ENCODE measurements at places on chromosomes 2 and 18.

DNA sequence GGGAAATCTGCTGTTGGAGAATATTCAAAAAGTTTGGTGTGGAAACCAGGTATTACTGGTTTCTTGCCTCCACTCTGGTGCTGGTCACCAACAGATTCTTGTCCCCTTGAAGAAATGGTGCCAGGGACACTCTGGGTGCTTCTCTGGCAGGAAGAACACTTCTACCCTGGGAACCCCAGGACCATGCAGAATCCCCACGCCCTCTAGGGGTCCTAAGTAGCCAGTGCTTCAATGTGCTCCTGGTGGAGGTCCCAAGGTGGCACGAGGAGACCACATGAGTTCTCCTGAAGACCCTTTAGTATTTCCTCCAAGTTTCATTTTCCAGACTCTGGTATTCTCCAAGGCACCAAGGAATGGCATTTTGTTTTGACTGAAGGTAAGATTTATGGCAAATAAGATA lies 380.6 kb downstream of the TSN start:
- DNase-seq: no peak

- DNase-seq: no peak
These were observed 71.3 kb downstream of the VWA3B start for GRCh38 chr2:98158305-98158704.

DNA sequence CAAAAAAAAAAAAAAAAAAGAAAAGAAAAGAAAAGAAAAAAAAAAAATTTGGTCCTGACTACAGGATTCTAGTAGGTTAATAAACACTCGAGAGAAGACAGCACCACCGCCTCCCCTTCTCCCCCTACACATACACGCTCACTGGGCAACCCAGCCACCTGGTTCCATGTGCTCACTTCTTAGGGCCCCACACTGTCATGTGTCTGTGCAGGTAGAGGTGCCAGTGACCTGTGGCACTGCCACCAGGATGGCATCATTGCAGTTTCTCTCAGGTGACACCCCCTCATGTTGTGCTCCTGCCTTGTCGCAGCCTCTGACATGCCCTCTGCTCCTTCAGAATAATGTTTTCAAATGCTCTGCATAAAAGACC lies 39.7 kb upstream of the LYPD6B start:
- DNase-seq: no peak

DNA sequence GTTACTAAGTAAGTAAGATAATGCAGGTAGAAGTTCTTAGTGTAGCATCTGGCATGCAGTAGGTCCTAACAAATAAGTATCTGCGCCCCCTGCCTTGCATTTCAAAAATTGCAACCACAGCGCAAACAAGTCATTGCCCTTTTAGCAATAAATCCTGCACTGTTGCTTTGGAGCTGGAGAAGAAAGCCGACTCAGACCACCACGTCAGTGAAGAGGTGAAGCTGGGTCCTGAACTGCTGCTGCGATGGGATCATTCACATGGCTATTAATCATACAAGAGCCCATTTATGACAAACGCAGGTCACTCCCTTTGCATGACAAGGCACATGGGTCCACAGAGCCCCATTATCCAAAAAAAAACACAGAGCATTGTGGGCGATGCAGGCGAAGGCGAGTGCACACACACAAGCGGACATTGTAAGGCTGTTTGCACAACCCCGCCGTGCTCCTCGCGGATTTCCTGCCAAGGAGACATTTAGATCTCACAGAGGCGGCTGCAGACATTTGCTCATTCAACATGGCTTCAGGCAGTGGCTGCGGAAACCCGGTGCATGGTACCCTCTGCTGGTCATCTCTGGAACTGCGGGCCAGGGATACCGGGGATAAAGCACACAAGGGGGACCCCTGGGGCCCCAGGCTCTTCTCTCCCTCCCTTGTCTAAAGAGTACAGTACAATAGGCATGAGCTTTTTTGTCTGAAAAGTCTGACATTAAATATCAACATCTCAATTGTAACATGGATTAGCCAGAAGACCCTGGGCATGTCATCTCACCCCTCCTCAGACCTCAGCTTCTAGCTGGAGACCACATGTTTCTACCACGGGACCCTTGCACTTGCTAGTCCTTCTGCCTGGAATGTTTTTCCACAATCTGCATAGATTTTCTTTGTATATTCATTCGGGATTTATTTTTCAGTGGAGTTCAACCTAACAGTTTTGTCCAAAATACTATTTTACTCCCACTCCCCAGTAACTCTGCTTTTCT lies 56.7 kb downstream of the CYRIA start:
- peak; percentile 83 for DNase-seq

DNA sequence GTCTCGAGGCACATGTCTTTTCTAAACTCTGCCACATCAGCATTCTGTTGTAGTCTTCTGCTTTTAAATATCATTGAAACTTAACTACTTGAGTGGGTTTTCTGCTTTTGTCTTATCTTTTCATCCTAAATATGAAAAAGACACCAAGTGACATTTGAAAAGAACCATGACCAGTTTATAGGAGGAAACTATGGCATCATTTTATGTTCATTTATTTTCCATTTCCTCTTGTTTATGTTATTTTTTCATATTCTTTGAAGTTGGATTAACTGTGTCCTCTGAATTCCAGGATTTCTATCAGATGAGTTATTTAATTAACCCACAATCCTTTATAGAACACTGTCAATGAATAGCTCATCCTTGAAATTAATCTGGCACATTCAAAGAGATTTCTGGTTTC lies 93.4 kb upstream of the ARHGAP28 start:
- no peak for DNase-seq
